ENCODE measurements at places on chromosomes 2 and 18. TPM values are rescaled to one million over a fixed set of nuclear protein-coding genes. Genes with fewer than 3 reads are reported as not detected.
A peak's percentile ranks its signal among the peaks of the same experiment; 100 is the strongest.

- no peak for DNase-seq
These were observed at the start of gene RTP5 for GRCh38 chr2:241869087-241869961. Gene RTP5 (plus strand): TSS chr2:241869729. CDS start chr2:241869757, 28 bp downstream.

DNA sequence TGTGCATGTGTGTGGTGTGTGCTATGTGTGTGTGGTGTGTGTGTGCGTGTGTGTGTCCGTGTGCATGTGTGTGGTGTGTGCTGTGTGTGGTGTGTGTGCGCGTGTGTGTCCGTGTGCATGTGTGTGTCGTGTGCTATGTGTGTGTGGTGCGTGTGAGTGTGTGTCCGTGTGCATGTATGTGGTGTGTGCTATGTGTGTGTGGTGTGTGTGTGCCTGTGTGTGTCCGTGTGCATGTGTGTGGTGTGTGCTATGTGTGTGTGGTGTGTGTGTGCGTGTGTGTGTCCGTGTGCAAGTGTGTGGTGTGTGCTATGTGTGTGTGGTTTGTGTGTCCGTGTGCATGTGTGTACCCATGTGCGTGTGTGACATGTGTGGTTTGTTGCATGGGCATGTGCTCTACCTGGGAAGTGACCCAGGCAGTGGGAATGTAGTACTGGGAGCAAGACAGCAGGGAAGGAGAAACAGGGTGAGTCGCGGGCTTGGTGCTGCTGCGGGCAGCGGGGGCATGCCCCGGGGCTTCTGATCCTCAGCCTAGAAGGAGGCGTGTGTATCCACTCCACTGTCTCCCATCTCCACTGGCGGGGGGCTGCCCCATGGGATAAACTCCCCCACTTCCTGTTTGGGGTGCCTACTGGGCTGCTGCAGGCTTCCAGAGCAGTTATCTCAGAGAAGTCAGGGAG lies 7.6 kb upstream of the OTOS start:
- DNase-seq: no peak

DNA sequence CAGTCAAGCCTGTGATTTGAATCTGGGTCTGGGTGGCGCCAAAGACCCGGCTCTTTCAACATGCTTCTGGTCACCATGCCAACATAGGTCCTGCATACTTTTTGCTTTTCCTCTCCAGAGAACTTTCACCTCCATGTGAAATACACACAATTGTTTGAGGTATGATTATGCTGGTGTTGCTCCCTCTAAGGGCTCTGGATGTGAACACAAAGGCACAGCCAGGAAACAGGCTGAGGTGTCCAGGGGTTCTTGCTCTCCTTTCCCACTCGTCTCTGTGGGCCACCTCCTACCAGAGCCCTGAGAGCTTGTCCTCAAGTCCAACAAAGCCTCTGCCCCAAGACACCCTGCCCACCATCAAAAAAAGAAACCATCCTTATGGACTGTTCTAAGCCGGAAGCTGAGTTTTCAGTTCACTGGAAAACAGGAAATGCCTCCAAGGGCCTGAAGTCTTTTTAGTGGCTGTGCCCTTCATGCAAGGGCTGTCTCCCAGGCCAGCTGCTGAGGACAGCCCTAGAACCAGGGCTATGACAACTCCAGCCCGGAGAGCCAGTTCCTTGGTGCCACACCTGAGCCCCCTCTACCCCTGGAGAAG lies 100.2 kb upstream of the EPAS1 start:
- peak; percentile 28 for DNase-seq

DNA sequence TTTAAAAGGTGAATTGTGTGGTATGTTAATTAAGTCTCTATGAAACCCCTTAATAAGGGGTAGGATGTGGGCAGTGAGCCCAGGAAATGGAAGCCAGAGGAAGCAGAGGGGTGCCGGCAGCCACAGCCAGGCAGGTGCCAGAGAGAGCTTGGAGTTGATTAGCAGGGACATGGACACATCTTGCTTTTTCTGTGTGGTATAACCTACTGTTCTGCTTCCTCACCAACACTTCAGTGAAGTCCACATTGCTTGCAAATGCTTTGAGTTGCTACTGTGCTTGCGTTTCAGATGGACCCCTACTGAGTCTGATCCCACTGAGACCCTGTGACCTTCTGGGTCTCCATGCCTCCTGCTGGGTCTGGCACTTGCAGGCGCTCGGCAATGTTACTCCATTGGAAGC lies 30.3 kb upstream of the ARHGEF4 start:
- DNase-seq: no peak

- no peak for DNase-seq
These were observed 140.1 kb downstream of the PTGR3 start for GRCh38 chr18:75068682-75069435.

DNA sequence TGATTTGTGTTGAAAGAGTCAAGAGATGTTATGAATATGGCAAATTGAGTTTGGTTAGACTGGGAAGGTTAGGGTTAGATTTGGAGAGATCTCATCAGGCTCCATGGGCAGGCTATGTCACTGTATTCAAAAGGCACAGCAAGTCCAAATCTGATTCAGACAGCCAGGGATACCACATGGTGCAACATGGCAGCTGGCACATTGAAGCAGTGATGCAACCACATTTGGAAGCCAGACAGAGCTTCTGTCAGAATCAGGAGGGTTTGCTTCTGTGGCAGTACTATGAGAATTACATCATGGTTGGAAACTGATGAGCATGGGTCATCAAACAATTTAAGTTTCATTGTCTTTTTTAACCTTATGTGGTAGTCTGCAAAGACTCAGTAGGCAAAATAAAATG lies 772.2 kb downstream of the SUCLG1 start:
- DNase-seq: peak; percentile 45

DNA sequence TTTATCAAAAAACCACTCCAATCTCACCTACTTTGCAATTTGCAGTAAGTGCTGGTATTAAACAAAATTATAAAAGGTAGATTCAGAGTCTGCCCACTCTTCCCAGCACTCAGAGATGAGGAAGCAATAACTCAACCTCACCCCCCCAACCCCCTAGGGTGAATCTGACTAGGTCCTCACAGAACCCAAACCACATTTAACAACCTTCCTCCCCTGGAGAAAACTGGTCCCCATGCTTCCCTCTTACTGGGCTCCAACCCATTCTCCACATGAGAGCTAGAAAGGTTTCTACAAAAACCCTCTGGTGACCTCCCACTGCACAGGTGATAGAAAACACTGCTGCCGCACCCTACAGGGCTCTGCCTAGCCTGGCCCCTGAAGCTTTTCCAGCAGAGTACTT lies 40.5 kb upstream of the BMP10 start:
- no peak for DNase-seq

- no peak for DNase-seq
These were observed 62.1 kb downstream of the LRRTM1 start for GRCh38 chr2:80242355-80242910.

DNA sequence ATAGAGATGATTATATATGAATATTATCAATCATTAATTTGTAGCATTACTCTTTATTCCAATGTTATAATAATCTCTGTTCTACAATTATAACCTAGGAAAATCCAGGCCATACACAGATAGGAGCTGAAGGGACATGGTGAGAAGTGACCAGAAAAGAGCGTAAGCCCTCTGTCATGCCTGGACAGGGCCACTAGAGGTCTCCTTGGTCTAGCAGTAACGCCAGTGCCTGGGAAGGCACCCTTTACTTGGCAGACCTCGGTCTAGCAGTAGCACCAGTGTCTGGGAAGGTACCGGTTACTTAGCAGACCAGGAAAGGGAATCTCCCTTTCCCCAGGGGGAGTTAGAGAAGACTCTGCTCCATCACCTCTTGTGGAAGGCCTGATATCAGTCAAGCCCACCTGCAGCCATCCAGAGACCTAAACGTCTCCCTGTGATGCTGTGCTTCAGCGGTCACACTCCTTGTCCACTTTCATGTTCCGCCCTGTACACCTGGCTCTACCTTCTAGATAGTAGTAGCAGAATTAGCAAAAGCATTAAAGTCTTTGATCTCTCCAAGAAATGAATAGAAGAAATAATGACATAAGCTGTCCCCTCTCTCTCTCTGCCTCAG lies 447.5 kb upstream of the FSIP2 start:
- DNase-seq: peak; percentile 49

DNA sequence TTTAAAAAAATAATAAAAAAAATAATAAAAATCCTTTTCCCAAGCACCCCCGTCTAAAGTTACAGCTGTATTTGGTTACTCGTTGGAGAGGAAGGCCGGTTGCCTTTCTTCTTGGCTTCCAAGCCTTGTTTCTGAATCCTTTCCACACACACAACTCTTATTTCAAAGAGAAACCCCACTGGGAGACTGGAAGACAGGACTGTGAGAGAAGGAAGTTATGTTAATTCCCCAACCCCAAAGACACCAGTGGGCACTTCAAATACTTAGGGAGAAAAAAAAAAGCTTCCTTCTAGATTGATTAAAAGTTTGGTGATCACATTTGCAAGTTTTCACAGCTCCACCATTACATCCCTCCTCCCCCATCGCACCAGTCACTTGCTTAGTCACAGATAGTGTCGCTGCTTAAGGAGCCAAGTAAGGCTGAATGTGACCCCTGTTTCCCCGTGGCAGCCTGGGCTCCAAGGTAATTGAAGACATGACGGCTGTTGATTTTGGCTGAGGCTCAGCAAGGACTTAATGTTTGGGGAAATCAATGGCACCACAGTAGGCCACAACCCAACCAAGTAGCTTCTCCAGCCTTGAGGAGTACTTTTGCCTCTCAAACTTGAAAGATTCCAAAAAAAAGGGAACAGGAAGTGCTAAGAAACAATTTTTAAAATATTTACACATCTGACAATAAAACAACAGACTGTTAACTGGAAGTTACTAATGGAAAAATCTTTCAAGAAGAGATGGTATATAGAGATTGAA lies 40.8 kb upstream of the FRZB start:
- no peak for DNase-seq

GRCh38 chr2:230134496-230135129 lies 65.9 kb upstream of the SLC16A14 start:
- DNase-seq: no peak

GRCh38 chr2:46336283-46336959 lies 39.2 kb downstream of the EPAS1 start:
- no peak for DNase-seq

GRCh38 chr2:79627237-79627636 lies 114.4 kb downstream of the CTNNA2 start:
- no peak for DNase-seq

- no peak for DNase-seq
These were observed 364.7 kb downstream of the XIRP2 start for GRCh38 chr2:167253025-167253424.

- peak; percentile 74 for DNase-seq
These were observed 7.4 kb downstream of the CTDSP1 start for GRCh38 chr2:218406949-218407618.

DNA sequence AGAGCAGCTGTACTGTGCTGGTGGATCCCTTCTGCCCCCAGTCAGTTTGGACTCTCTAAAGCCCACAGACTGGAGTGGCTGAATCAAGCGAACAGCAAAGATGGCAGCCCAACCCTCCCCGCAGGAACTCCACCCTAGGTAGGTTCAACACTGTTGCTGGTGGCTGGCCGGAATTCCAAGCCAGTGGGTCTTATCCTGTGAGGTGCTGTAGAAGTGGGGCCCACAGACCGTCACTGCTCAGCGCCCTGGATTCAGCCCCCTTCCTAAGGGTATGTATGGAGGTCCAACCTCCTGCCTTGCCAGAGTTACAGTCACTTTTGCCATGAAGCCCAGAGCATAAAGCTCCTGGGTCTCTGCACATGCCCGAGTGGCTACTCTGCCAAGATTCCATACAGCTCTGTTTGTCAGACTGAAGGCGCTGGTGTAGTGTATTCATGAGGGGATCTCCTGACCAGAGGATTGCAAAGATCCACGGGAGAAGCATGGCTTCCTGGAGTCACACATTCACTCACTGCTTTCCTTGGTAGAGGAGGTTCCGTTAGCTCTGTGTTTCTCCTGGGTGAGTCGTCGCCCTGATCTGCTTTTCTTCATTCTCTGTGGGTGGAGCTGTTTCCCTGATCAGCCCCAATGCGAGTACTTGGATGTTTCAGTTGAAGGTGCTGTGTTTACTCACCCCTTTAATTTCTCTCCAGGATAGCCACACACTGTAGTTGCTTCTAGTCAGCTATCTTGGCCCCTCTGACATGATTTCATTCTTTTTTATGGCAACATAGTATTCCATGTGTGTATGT lies 293.6 kb upstream of the THUMPD2 start:
- DNase-seq: no peak

DNA sequence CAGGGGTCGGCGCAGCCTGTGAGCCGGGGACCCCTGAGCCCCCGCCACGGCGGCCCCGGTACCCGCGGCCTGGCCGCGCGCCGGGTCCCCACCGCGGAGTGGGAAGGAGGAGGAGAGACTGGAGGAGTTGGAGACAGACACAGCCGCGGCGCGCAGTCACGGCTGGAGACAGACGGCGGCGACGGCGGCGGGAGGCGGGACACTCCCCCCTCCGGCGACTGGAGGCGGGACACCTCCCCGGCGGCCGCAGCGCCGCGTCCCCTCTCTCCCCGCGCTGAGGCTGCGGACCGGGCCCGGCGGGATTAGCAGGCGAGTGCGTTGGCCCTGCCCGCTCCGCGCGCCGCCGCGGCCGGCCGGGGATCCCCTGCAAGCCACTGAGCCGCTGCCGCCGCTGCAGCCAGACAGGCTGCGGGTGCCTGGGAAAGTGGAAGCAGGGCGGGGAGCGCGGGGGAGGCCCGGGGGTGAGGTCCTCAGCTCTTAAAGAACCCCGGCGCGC lies 1.0 kb upstream of the LDLRAD4 start:
- peak; percentile 79 for DNase-seq

DNA sequence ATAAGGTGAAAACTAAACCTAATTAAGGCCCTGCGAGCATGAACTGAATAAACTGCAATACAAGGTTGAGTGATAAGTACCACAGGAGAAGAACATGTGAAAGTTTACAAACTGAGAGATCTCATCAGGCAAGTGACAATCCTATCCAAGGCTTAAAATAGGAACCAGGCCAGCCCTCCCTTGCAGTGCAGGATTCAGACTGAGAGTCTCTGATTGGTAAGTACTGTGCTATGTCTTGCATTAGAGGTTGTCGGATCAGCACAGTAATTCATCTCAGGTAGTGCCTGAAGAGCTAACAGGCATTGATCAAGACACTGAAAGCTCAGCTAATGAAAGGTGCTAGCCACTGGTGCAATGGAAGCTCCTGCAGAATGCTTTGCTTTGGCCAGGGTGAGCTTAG lies 801.7 kb upstream of the ID2 start:
- DNase-seq: no peak

DNA sequence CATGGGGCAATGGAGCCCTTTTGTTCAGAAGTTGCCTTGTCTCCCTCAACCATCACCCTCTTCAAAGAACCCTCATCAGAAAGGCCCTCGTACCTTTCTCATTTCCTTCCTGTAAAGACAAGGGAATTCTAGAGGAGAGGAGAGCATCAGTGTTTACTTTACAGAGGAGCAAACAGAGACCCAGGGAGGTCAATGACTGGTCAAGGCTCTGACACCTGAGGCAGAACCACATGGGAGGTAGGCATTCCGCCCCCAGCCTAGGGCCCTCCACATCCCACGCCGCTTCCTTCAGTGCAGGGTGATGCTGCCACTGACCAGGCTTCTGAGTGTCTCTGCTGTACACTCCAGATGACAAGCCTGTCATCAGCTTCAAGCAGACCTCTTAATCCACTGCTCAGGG lies 104.7 kb downstream of the NRP2 start:
- no peak for DNase-seq

The PLCD4 gene
- total RNA-seq: 0.31 TPM

The CCDC178 gene
- not detected for total RNA-seq

The GALR1 gene
- not detected for total RNA-seq

The ACTG2 gene
- 1.2 TPM for total RNA-seq

The RNF144A gene
- total RNA-seq: 2.0 TPM

The DIPK1C gene
- 0.37 TPM for total RNA-seq

The OXER1 gene
- total RNA-seq: 5.6 TPM

The SUMO1 gene
- total RNA-seq: 65.6 TPM

The PJVK gene
- total RNA-seq: 0.80 TPM

The DGUOK gene
- 16.6 TPM for total RNA-seq

The CYP27C1 gene
- 0.05 TPM for total RNA-seq
